ENCODE measurements at places on chromosomes 7 and 10.

GRCh38 chr10:77530011-77530410, 107.6 kb downstream of the KCNMA1 start:
- no peak for DNase-seq

DNA sequence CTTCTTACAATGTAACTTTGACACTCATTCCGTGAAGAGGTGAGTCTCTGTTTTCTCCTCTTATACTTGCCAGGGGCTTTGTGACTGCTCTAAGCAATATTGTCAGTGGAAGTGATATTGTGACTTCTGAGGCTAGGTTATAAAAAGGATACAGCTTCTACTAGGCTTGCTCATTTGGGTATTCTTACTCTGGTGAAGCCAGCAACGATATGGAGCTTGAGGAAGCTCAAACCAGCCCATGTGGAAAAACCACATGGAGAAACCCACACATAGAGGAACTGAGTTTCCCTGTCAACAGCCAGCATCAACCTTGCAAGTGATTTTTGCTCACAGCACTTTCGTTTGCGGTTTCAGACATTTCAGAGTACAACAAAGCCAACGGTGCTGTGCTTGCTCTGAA, 149.6 kb upstream of the SEMA3E start:
- no peak for DNase-seq

- no peak for DNase-seq
These were observed 218.7 kb upstream of the AOAH start for GRCh38 chr7:36942955-36943354.

- DNase-seq = no peak
These were observed 110.2 kb downstream of the PTEN start for GRCh38 chr10:87973635-87974034.

- no peak for DNase-seq
These were observed 1.2 kb upstream of the ATP6V0E2 start for GRCh38 chr7:149872419-149873073.

DNA sequence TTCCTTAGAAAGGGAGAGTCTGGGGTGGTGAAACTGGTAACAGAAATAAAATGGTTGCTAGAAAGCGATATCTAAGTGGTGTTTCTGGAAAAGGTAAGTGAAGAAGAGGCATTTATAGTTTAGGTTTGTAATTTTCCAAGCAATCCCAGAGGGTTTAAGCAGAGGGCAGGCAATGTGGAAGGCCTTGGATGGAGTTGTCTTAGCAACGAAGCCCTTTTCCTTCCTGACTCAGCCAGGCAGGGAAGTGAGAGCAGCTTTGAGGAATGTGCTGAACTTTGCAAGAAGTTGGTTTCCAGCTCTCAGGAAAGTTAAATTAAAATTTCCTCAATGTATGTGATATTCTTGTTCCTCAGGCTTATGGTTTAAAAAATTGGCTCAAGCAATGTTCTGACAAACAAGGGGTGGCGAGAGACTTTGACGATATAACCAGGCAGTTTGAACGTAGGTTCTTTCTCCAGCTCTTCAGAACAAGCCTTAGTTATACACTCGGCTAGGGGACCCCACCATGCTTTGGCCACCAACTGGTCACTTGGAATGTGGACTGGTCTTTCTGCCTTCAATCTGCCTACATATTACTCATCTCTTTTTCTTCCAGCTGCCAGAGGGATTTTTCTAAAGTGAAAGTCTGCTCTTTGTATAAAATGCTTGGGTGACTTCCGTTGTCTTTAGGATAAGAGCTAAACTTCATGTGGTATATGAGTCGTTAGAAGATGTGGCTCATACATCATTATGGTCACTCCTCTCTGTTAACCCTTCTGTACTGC, 66.9 kb upstream of the SLC25A13 start:
- no peak for DNase-seq

DNA sequence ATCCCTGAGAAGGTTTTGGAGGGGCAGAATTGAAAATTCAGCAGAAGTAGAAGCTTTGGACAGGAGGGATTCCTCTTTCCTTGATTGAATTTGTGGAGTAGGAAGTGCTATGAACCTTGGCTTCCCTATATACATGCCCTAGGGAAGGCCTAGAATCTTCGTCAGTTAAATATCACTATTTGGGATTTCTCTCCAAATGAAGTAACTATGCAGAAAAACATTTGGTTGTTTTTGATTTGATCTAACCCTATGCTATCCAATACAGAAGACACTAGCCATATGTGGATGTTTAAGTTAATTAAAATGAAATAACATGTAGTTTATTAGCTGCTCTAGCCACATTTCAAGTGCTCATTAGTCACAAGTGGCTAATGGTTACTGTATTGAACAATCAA, 15.7 kb downstream of the ANLN start:
- DNase-seq = no peak

DNA sequence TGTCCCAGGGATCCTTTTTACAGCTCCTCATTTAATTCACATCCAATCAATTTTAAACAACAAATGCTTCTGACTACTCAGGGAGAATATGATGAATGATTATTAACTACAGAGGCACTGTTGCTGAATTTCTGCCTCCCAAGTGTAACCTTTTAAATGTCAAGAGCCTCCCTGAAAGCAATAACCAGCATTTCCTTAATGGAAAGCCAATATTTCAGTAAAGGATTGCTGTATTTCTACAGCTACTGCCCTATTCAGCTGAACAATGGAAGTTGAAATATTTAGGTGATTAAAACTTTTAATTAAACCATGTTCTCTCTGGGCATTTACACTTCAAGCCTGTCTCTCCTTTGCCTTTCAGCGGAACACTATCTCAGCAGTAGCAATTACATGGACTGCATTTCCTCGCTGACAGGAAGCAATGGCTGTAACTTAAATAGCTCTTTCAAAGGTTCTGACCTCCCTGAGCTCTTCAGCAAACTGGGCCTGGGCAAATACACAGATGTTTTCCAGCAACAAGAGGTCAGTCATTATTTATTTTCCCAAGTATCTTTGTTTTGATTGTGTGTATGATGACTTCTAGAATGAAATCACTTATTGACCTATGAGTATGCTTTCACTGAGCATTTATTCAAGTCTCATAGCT, 304.7 kb downstream of the BICC1 start:
- DNase-seq = no peak

DNA sequence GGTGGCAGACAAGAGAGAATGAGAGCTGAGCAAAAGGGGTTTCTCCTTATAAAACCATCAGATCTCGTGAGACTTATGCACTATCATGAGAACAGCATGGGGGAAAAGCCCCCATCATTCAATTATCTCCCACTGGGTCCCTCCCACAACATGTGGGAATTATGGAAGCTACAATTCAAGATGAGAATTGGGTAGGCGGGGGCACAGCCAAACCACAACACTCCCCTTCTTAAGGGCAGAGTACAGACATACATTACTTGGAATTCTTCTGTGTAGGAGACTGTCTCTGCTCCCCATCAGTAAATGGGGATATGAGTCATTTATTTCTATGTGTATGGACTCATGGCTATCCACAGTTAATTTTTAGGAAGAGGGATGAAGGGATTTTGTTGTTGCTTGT, 31.2 kb downstream of the FAM171A1 start:
- DNase-seq = no peak

- no peak for DNase-seq
These were observed 106.3 kb downstream of the VTI1A start for GRCh38 chr10:112553315-112553714.

DNA sequence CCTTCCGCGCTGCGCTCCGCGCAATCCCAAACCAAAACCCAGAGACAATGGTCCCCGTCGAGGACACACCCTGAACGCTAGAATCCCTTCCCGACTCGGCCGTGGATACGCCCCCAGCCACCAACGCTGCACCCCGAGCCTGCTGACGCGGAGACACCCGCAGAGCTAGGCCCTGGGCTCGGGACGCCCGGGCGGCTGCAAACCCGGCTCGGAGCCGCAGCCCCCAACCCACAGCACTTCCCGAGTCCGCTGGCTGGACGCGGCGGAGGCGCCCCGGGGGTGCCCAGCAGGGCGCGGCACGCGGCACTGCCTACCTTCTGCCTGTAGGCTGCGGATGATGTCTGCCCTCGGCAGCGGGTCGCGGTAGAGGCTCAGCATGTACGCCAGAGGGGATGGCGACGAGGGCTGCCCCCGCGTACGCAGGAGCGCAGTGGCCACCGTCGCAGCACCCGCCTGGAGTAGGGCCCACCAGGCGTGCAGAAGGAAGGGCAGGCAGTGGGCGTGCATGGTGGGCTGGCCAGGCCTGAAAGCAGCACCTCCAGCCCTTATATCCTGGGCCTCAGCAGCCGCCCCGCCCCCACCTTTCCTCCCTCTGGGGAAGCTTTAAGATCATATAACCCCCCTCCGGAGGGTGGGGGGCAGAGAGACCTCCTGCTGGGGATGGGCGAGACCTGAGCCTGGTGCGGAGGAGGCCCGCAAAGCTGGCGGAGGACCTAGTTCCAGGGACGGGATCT, at the start of gene NODAL:
NODAL (minus strand) TSS at position 521 of the 734 bp plus-strand sequence; CDS start at position 507, 14 bp downstream.
- DNase-seq = no peak

DNA sequence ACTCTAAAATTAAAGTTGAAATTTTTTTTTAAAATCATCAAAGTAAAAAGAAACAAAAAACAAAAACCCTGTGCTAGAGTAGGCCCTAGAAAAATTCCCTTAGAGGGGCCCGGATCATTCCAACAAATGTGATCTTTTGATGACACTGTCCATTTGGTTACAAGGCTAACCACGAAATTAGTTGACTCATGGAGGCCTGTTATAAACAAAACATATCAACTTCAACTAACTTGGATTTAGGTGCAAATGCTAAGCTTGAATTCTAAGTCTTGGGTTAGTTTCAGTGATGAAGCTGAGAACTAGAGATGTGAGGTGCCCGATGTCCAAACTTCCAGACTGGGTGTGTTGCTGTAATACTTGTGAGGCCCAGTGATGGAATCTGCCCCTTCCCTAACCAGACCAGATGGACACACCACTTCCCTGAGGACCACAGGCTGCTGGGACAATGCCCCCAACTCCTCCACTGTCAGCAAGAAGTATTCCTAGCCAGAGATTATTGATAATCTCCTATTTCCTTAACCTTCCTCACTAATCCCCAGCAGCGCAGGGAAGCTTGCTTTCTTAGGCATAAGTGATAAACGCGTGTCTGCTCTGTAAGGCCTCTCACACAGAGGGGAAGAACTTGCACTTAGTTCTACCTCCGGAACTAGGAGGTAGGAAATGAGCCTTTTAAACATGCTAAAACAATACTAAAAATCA, 108.7 kb downstream of the RAPGEF5 start:
- no peak for DNase-seq

DNA sequence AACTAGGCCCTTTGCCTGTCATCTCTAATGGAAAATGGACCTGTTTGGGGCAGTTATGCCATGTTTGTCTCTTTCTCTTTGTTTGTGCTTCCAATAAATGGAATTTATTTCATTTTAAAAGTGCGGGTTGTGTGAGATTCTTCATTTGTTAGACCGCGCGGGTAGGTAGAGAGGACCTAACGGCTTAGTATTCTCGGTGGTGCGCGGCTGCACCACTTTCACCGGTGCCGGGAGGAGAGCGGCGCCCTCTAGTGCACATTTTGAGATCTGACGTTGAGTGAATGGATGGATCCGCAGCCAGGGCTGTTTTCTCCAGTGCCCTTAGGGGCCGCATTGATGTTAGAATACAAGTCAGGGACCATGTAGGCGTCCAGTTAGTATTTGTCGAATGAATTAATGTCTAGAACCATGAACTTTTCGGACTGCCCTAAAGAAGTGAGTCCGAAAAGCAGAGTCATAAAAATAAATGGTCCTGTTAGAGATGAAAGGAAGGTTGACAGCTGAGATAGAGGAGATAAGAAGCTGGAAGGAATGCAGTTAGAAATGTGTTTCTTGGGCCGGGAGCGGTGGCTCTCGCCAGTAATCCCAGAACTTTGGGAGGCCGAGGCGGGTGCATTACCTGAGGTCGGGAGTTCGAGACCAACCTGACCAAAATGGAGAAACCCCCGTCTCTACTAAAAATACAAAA, 29.3 kb upstream of the GIMAP8 start:
- DNase-seq = peak; percentile 59

DNA sequence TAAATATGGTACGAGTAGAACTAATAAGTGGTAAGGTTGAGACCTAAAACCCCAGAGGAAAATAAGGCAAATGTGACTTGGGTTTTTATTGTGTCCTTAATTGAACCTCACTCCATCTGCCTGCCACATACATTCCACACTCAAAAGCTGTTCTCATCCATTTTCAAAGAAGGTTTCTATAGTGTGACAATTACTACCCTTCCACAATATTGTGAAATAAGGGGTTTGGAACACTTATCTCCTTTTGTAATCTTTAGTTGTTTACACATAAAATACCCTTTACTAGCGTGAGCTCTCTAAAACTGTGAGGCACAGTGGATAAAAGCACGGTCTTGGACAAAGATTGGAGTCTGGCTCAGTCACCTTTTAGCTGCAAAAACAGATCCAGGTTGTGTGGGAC, 166.6 kb downstream of the THSD7A start:
- no peak for DNase-seq

DNA sequence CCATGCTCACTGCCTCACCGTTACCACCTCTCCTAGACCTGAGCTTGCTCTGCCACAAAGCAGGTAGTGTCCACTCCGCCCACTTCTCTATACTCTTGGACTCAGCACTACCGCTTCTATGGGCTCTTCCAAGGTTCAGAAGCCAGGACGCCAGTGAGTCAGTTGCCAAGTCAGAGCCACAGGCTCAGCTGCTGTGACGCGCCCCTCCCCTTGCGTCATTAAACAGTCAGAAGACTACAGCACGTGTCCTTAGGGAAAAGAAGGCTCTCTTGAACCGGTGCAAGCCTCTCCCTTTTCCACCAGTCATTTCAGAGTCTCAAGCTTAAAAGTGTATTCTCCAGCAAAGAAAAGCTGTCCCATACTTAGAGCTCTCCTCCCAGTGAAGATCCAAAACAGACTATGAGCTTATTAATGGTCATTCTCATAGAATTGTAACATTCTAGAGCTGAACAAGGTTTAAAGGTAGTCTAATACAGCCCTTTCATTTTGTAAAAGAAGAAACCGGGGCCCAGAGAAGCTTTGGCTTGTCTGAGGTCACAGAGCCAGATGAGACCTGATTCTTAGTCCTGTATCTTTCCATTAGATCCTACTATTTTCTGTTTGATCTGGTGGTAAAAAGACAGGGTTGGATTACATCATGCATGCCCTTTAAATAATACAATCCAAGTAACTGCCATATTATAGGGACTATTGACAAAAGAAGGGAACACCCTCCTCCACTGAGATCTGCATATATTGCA, 40.9 kb upstream of the MET start:
- no peak for DNase-seq

GRCh38 chr7:41889040-41889439, 186.2 kb upstream of the INHBA start:
- DNase-seq = no peak

- DNase-seq = no peak
These were observed 18.9 kb upstream of the RBM33 start for GRCh38 chr7:155625557-155625956.

- no peak for DNase-seq
These were observed 28.2 kb upstream of the ZPBP start for GRCh38 chr7:50121286-50121685.

DNA sequence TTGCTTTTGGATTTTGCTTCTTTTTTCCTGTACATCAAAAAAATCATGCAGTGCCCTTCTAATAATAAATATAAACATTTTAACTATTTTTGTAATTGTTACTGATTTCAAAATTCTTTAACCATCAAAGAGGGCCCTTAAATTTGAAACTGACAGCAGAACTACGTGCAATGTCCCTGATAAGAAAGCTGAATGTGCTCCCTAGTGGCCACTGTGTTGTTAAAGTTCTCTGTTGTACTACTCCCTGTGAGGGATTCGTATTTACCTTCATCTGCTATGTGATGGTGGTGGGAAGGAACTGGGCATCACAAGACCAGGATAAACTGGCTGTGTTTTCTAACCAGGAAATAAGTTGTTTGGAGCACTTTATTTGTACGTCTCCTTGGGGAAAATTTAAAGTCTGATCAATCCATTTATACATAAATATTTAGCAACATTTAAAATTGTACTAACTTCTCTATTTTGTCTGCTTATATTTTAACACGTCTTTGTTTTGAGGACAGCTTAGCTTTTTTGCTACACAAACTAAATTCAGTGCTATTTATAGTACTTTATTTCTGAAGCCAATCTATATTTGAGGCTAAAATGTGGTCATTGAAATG, 322.4 kb downstream of the HGF start:
- DNase-seq = no peak

All from stimulated activated CD8-positive, alpha-beta memory T cell treated with anti-CD3 and anti-CD28 coated beads, Interleukin-7, amount 100 ng/mL, for 48 hours (primary cell).